ENCODE measurements at places on chromosomes 7 and 10.

DNA sequence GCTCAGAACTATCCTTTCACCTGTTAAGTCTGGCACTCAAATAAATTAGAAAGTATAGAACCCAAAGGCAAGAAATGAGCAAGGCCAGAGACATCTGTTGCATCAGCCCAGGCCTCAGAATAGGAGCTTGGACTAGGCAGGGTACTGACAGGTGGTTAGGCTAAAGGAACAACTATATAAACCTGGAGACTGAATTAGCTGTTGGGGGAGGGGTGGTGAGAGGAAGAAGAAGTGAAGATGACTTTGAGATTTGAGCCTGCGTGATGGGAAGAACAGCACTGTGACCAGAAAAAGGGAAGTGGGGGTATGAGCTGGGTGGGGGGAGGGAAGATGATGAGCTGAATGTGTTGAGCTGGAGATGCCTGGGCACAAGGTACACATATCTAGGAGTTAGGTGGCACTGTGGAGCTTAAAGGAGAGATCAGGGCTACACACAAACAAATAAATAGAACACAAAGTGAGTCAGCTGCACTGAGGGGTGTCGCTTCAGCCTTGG, 244.7 kb downstream of the PTEN start:
- no peak for DNase-seq

GRCh38 chr7:11714205-11714604, 117.8 kb downstream of the THSD7A start:
- no peak for DNase-seq

- DNase-seq: no peak
These were observed 110.5 kb downstream of the ITGA8 start for GRCh38 chr10:15609246-15609645.

DNA sequence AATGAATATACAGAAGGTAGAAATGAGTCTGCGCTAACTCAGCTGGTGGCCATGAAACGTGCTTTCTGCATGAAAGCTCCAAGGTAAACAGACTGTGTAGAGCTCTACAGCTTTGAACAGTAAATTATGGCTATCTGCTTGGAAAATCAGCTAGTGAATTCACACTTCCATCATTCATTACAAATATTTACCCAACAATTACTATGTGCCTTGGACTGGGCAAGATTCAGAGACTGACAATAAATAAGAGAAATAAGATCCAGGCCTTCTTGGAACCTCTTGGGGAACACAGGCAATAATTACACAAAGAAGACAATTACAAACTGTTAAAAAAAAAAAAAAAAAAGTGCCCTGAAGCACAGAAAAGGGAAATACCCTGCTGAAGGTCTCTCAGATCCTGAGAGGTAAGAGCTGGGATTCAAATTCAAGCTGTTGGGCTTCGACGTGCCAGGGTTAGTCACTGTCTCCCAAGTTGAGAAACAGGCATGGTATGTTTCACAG, 15.8 kb downstream of the TSPAN12 start:
- no peak for DNase-seq

DNA sequence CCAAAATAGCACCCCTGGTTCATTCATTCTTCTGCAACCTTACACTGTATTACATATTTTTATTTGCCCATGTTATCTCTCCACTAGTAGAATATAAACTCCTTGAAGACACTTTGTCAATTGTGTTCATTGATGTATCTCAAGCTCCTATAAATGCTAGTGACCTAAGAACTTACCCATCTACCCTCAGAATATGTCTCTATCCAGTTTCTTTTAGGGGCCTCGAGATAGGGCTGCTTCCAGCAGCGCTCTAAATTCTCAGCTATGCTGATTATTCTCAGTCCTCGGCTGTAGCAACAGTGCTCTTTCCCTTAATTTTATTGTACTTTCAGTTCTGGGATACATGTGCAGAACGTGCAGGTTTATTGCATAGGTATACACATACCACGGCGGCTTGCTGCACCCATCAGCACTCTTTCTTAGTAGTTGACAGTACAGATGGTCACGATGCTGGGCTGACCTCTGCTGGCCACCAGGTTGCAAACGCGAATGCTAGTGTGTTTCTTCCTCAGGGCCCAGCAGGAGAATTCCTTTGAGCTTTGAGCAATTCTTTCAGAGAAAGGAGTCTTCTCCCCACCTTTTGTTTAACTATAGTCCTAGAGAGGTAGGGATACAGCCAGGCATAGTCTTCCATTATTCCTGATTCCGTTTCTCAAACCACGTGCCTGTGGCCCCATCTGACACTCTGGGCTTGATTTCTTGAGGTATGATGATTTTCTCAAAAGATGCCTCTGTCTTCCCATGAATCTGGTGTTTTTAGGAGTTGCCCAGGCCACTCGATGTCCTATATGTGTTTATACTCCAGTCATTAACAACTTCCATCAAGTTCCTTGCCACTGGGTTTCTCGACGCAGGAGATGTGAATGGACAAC, 49.1 kb upstream of the CDC14C start:
- DNase-seq: no peak

Measured in activated CD4-positive, CD25-positive, alpha-beta regulatory T cell (primary cell).